AG04450 (cell line): ENCODE measurements at places on chromosomes 13 and 19.

GRCh38 chr13:31072041-31072440 is 89.7 kb downstream of the HSPH1 start:
- DNase-seq = no peak

DNA sequence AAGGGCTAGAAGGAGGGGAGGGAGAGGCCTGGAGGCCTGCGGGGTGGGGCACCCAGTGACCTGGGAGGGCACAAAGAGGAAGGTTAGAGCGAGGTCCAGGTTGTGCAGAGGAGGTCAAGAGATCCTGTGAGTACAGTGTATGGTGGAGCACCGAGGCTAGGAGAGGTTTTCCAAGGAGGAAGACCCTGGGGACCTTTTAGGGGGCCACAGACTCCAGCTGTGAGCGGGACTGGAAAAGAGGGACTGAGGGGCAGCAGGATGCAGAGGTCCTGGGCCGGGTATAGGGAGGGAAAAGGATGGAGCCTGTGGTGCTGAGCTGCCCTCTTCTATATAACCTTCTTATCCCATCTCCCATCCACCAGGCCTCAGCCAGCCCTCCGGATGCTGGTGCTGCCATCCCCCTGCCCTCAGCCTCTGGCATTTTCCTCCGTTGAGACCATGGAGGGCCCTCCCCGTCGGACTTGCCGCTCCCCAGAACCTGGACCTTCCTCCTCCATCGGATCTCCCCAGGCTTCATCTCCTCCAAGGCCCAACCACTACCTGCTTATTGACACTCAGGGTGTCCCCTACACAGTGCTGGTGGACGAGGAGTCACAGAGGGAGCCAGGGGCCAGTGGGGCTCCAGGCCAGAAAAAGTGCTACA is 863 bp downstream of the ZNF581 start:
- no peak for DNase-seq

DNA sequence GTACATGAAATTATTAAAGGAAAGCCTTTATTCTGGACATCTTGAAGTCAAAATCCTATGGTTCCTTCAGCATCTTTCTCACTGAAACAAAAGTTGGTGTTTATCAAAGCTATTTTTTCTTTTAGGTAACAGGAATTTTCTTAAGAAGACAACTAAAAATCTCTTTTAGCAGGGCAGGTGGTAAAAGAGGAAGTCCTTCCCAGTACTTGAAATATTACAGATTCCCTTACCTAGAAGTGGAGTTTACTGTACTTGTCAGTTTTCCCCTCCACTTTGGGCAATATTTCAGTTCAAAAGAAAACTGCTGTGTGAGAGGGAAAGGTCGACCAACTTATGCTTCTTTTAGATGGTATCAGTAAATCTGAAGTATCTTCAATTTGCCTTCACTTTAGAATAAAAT is 64.3 kb upstream of the TDRD3 start:
- no peak for DNase-seq

DNA sequence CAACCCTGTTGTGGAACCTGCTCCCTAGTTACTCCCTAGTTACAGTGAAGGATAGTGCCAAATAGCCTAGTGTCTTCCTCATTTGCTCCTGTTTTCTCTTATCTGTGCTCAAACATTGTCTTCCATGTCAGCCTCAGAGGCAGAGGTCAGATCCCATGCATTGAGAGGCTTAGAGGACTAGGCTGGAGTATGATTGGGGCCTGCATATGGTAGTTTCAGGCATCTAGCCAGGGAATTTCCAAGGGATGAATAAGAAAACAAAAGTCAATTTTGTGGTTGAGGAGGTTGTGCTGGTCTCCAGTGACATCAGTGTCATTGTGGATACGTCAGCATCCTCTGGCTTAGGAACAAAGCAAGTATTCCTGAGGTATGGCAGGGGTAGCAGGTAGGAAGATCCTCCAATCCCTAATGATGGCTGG is 9.4 kb downstream of the ZNF546 start:
- peak; percentile 59 for DNase-seq

- no peak for DNase-seq
Observed at GRCh38 chr13:94234738-94235137, 244.7 kb downstream of the DCT start.

DNA sequence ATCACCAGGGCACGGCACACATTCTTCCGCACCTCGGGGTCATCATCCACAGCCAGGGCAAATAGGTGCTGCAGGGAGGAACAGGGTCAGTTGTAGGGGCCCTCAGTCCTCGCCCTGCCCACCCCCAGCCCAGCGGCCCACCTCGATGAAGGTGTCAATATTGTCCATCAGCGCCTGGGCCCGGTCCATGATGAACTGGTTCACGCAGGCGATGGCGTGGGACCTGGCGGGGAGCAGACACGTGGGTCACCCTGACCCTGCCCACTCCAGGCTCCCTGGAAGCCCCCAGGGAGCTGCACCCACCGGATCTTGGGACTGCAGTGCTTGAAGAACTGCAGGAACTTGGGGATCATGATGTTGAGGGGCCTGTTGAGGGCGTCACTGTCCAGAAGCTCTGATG is 8.6 kb downstream of the TNPO2 start:
- no peak for DNase-seq

- no peak for DNase-seq
Observed at GRCh38 chr13:97559030-97559429, 125.1 kb downstream of the RAP2A start.

GRCh38 chr19:52648336-52649016 is 10.3 kb upstream of the ZNF83 start:
- DNase-seq = no peak

DNA sequence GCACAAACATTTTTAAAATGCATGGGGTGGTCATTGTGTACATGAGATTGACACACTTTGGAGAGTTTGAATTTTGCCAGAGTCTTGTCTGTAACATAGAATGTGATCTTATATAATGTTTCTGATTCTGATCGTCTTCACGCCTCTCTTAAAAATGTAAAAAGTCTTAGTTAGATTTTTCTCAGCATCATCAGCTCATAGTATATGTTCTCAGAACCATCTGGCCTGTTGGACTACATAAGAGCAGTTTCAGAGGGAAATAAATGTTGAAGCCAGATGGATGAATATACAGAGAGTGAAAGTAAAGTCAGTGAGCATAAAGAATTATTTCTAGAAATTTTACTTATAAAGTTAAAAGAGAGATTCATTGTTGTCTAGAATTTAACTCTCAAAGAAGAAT is 789.9 kb upstream of the MIR17HG start:
- no peak for DNase-seq

DNA sequence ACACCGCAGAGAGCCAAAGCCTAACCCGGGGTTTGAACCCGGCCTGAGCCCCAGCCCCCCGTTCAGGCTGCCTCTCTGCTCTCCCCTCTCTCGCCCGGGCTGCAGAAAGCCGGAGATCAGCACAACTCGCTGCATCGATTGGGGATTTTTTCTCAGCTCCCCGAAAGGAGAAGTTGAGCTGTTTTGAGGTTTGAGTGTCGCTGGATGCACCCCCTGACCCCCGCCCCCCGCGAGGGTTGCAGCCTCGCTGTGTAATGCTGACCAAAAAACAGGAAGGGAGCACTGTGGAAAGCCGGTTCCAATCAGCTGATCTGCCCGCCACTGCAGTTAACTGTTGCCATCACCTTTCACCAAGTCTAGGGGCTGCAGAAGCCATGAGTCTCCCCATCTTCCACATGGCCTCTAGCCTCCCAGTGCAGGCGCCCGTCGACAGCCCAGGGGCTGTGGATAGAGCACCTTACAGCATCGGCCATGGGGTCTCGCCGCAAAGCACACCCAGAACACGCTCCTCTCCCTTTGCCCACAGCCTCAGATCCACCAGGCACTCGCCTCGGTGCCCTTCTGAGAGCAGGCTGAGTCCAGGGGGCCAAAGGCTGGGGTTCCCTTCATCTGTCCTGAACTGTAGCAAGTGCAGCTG is 34.5 kb downstream of the MYO9B start:
- no peak for DNase-seq

DNA sequence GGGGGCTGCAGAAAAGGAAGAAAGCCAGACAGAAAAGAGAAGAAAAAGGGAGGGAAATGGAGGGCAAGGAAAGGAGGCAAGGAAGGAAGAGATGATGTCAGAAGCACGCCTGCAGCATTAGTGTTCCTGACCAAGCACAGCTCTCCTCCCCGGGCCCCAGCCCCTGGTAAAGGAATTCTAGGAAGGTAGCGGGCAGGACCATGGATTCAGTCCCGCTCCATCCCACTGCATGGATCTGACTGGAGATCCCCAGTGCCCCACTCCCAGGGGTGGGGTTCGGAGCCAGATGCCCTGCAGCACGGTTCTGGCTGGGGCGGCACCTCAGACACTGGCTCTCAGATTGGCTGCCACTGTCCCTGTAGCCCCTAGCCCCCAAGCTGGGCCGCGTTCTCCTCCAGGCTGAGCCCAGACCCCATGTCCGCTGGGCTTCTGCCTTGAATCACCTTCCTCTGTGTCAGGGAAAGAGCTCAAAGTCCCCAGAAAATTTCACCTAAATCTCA is 59.8 kb downstream of the TSHZ3 start:
- no peak for DNase-seq

DNA sequence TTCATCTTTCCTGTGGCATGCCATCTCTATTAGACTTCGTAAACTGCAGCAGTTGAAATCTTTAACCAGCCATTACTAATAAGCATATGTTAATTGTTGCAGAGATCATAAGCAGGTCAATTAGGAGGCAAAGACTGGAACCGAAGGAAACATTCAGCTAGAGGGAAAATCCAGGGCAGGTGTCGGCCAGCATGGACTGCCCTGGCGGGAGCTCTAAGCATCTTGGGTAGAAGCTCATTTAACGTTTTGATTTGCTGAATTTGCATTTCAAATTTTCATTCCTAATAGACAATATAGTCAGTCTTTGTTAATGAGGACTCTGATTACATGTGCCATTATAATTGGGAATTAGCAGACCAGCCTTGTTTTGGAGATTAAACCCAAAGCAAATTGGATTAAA is 238.6 kb downstream of the POU4F1 start:
- DNase-seq = no peak

GRCh38 chr19:29491491-29491890 is 34.3 kb upstream of the VSTM2B start:
- no peak for DNase-seq

GRCh38 chr19:558770-559439 is 13.5 kb upstream of the BSG start:
- DNase-seq = no peak

- no peak for DNase-seq
Observed at GRCh38 chr19:46453661-46454060, 17.7 kb downstream of the PNMA8A start.

GRCh38 chr13:114096031-114096485 is 36.4 kb downstream of the RASA3 start:
- DNase-seq = no peak
